ENCODE measurements at places on chromosomes 11 and 22. TPM values are rescaled to one million over a fixed set of nuclear protein-coding genes. Genes with fewer than 3 reads are reported as not detected.

- no peak for DNase-seq
Measured at GRCh38 chr22:24326266-24326665, 55.6 kb downstream of the SPECC1L start.

DNA sequence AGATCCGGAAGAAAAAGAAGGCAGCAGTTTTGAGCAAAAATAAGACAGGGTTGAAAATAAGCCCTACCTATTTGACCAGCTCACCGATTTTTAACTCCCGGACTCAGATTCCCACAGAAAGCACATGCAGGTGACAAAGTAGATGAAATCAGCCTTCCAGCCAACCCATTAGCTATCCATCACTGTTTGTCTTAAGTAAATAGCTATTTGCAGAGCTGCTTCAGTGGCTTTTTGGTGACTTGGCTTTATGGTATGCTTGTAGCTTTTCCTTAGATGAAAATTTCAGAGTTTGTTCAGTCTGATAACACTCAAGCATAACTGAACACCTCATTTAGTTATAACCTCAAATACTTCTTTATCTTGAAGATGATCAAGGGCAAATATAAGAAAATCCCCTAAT is 192.6 kb downstream of the HIPK3 start:
- no peak for DNase-seq

- no peak for DNase-seq
Measured at GRCh38 chr11:134066943-134067885, 1.7 kb upstream of the JAM3 start.

GRCh38 chr11:129163714-129164164 is 28.4 kb downstream of the ARHGAP32 start:
- DNase-seq = no peak

DNA sequence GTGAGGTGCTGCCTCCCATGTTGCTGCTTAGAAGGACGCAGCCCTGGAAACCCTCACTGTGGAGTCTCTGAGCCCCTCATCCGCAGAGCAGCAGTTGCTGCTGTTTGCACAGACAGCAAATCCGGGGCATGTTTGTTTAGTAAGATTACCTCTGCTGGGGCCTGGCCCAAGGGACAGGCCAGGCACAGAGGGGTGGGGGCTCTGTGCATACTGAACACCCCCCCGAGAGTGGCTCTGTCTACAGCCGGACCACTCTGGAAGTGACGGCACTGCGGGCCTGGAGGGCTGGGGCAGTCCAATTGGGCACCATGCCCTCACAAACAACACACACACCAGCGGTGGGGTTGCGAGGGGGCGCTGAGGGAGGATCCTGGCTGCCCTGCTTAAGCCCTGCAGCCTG is 22.9 kb upstream of the CCDC188 start:
- no peak for DNase-seq

GRCh38 chr11:78205256-78205655 is 16.5 kb downstream of the USP35 start:
- no peak for DNase-seq

DNA sequence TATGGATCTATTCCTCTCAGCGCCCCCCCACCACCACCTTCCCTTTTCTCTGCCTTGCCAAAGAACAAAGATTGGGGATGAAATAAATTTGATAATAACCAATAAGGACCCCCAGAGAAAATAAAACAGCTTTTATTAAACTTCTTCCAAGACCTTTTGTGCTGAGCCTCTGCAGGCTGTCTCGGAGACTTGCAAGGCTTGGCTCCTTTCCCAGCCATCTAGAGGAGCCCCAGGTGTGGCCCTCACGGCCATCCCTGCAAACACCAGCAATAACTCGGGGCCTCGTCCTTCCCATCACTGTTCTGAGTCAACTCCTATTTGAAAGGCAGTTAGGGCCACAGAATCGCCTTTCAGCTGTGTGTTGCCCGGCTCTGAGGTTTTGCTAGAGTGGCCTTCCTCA is 51.2 kb upstream of the LMO1 start:
- no peak for DNase-seq

GRCh38 chr11:60164550-60165075 is 18.3 kb downstream of the MS4A6A start:
- no peak for DNase-seq

DNA sequence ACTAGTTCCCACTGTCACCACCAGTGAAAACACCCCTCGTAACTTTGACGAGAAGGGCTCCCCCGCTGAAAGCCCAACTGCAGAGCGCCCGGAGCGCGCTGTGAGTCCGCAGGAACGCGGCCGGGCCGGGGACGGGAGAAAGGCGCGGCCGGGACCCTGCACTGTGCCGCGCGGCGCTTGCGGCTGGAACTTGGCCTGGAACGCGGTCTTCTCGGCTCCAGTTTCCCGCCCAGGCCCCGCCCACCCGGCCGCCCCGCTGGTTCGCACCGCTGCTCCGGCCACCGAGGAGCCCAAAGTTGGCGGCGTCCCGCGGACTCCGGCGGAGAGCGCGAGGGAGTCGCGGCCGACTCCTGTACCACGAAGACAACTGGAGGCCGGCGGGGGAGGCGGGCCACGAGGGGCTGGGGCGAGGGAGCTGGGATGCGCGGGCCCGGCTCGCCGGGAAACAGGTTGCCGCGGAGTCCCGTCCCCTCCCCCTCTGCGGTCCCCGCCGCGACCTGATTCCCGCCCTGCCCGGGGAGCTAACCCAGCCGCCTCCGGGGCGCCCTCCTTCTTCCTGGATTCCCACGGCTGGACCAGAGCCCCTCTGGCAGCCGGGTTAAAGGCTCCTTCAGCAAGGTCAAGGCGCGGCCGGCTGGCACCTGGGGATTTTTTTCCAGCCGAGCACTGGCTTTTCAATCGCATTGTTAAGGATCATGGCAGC is 3.4 kb downstream of the TENM4 start:
- DNase-seq = peak; percentile 15

DNA sequence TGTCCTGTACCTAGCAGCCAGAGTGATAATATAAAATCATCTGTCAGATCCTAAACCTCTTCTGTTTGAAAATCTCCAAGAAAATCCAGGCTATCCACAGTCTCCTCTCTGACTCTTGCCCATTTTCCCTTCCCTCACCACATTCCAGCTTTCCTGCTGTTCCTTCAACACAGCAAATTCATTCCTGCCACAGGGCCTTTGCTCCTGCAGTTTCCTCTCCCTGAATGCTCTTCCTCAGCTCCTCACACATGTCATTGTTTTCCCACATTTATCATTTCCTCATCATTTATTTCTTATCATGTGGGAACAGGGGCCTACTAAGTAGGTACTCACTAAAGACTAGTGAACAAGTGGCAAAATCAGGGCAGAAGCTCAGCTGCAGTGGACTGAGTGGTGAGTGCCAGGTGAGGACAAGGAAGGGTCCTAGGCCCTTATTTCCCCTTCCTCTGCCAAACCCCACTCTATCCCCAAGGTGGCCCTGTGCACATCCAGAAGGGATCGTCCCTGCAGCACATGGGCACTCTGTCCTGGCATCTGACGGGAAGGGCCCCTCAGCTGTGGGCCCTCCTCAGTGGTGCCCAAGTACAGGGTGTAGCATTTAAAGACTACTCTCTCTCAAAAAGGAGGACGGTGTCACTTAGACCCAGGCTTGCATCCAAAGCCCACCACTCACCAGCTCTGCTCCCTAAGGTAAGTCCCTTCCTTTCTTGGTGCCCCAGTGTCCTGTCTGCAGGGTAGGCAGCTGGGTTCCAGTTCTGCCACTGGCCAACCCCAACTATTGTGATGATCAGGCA is 2.0 kb downstream of the LRRC32 start:
- no peak for DNase-seq

GRCh38 chr11:59574467-59574866 is 41.1 kb downstream of the OSBP start:
- DNase-seq = no peak

DNA sequence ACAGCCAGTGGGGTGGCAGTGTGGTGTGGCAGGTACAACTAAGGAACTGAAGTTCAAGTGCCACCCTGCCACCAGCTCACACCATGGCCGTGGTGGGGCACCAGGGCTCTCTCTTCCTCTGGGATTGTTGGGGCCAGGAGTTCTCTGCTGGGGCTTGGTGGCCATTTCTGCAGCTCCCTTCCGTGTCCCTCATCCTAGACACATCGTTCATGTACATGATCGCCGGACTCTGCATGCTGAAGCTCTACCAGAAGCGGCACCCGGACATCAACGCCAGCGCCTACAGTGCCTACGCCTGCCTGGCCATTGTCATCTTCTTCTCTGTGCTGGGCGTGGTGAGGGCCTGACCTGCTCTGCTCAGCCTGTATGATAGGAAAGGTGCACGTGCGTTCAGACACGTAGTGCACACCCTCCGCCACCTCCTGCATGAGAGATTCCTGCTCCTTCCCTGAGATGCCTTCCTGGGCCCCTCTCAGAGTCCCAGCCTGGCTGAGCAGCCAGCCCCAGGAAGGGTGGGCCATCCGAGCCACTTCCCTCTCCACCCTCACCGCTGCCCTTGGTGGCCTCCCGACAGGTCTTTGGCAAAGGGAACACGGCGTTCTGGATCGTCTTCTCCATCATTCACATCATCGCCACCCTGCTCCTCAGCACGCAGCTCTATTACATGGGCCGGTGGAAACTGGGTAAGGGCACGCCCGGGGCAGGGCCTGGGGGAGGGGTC is 7.3 kb upstream of the TAGLN start:
- DNase-seq = no peak

DNA sequence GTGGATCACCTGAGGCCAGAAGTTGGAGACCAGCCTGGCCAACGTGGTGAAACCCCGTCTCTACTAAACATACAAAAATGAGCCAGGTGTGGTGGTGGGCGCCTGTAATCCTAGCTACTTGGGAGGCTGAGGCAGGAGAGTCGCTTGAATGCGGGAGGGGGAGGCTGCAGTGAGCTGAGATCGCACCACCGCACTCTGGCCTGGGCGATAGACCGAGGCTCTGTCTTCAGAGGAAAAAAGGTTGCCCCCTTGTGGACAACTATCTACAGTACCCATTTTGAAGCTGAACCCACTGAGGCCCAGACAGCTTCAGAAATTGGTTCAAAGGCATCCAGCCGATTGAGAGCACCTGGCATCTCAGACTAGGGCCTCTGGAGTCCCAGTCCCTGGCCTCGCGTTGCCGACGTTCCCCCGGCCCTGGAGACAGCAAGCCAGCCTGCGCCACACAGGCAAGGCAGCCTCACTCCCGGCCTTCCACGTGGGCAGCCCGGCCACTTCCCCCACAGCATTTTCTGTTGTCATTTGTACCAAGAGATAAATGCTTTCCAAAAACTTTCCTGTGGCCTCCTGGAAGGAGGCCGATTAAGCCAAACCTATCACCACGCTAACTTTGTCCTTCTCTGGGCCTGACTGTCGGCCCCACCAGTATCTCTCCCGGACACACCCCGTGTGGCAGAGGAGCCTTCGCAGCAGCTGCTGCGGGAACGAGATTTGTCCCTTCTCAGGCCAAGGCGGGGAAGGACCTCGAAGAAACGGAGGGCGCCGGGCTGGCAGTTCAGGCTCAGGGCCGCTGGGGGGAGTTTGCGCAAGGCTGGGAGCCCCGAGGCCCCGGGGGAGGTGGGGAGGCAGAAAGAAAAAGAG is 82.8 kb downstream of the FLI1 start:
- no peak for DNase-seq

DNA sequence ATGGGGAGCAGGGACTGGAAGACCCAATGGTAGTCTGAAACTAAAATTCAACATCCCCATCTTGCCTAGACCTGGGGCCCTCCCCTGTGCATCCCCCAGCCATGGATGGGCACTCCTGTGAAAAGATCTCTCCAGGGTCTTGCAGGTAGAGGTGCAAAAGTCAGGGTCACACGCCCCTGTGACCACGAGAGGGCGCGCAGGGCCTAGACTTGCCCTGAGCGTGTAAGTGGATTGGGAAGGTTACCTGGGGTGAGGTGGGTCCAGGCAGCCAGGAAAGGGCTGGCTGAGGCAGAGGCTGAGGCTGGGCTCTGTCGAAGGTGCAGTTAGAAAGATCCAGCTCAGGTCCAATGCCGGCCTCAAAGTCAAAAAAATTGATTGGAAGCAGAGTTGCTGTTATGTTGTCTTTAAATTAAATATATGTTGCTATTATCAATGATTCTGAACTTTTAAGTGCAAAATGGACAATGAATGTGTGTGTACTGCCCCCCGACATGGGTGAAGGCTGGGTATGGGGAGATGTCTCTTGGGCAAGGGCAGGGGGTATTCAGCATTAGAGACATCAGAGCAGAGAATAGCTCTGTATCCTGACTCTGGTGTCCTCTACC is 4.8 kb upstream of the POU2F3 start:
- DNase-seq = no peak

- no peak for DNase-seq
Measured at GRCh38 chr11:133824593-133824992, 20.7 kb downstream of the SPATA19 start.

GRCh38 chr22:34105461-34106062 is 185.3 kb upstream of the LARGE1 start:
- DNase-seq = no peak

DNA sequence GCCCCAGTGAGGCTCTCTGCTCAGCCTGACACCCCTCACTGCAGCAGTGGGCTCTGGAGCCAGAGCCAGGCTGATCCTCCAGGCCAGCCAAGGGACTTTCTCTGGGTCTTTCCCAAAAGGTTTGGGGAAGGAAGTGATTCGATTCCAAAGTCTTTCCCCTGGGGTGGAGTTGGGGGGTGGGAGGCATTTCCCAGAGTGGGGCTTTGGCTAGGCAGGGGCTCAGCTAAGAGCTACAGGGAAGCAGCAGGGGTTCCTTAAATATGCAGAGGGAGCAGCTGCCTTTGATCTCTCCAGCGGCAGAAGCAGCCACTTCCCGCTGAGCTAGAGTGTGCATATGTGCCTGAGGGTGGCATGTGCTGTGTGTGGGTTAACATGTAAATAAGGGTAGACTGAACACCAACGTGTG is 192.9 kb downstream of the INSC start:
- DNase-seq = no peak

DNA sequence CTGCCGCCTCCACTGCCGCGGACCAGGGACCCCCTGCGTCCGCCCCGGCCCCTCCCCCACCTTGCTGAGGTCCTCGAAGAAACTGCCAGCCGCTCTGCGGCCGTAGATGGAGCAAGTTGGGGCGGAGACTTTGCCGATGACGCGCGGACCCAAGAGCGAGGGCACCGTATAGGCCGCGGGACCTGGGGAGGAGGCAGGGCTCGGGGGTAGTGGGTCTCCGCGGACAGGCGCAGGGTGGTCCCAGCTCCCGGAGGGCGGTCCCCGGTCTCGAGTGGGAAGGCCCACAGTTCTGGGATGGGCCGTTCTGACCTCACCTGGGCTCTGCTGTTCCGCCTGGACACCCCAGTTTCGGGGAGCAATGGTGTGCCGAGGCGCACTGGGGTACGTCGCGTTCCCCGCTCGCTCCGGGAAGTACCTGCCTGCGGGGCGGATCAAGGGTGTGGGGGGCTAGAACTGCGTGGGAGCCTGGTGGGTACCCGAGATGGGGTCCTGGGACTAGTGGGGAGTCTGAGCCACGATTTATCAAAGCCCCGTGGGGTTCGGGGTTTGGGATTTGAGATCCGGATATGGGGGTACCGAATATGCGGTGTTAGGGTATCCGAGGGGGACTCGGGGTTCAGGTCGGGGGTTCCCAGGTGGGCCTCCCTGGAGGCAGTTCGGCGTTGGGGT is 1.2 kb upstream of the TYMP start:
- DNase-seq = no peak

GRCh38 chr11:95647871-95648270 is 141.7 kb downstream of the FAM76B start:
- DNase-seq = no peak

CCND1 gene
- total RNA-seq = 142 TPM

BRMS1 gene
- total RNA-seq = 48.1 TPM

CHRNA10 gene
- 1.8 TPM for total RNA-seq

SCGB1C1 gene
- total RNA-seq = not detected

E2F8 gene
- not detected for total RNA-seq

C11orf16 gene
- not detected for total RNA-seq

SMTNL1 gene
- not detected for total RNA-seq

OR51A4 gene
- total RNA-seq = not detected

CDC45 gene
- total RNA-seq = not detected

COPB1 gene
- 88.8 TPM for total RNA-seq

KCNA4 gene
- not detected for total RNA-seq

TSPAN18 gene
- total RNA-seq = 2.0 TPM

EXT2 gene
- 64.4 TPM for total RNA-seq

OR4C13 gene
- not detected for total RNA-seq

C11orf52 gene
- 4.7 TPM for total RNA-seq

All from thoracic aorta (tissue), 2 donors.